Activated T-helper 2 cell treated with anti-CD3 and anti-CD28 coated beads, Interferon-gamma antibody, Interleukin-2, Interleukin-4, amounts not matched to agents 10 μg/mL and 5 μg/mL and 100 μg/mL, durations not matched to agents 14 hours and 24 hours and 36 hours (primary cell): ENCODE measurements at places on chromosomes 5 and 9.

GRCh38 chr5:69213513-69214215 is 21.0 kb upstream of the CDK7 start:
- no peak overlapping the region for H3K4me3 ChIP-seq
- H3K4me1 ChIP-seq = peaks cover 10% of the 10 kb centered on the region
- DNase-seq = no peak
- H3K36me3 ChIP-seq = peaks cover 8% of the 10 kb centered on the region

GRCh38 chr9:80890124-80890523 is 799.2 kb downstream of the TLE1 start:
- H3K4me3 ChIP-seq = no peak overlapping the region
- H3K27ac ChIP-seq = no peak overlapping the region
- no peaks in the 10 kb centered on the region for H3K27me3 ChIP-seq
- H3K4me1 ChIP-seq = no peaks in the 10 kb centered on the region
- no peaks in the 10 kb centered on the region for H3K36me3 ChIP-seq

DNA sequence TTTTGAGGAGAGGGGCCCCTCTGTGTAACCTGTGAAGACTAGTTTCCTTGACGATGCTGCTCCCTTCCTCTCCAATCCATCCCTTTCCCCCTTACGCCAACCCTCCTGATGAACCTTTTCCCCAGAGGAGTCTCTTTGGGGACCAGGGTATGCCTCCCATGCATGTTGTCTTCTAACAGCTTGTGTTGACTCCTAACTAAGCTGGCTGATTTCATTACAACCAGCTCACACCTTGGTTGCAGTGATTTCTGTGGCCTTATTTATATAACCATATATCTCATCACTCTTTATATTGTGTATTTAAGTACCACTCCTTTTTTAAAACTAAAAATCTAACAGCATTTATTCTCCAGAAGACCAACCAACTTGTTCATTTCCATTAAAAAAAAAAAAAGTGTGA is 42.5 kb downstream of the SFXN1 start:
- H3K27me3 ChIP-seq = no peaks in the 10 kb centered on the region
- DNase-seq = no peak
- H3K4me1 ChIP-seq = peaks cover 76% of the 10 kb centered on the region
- peak overlapping the region; percentile 98 for H3K27ac ChIP-seq

- DNase-seq = no peak
- H3K4me3 ChIP-seq = no peak overlapping the region
- H3K27ac ChIP-seq = no peak overlapping the region
- no peaks in the 10 kb centered on the region for H3K4me1 ChIP-seq
- H3K27me3 ChIP-seq = no peaks in the 10 kb centered on the region
- no peaks in the 10 kb centered on the region for H3K36me3 ChIP-seq
These were observed 514.8 kb downstream of the PSAT1 start for GRCh38 chr9:78811622-78812276.

DNA sequence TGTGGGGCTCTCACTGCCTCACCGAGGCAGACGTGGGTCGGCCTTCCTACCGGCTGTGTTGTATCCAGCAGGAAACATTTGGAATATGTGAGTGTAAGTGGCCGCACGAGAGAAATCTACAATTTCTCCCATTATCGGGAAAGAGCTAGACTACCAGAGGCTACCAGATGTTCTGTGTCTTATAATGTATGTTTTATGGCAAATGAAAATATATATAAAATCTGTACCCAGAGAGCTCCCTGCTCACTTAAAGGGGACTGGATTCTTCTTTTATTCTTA is 69.5 kb upstream of the PITX1 start:
- H3K4me3 ChIP-seq = no peak overlapping the region
- H3K27me3 ChIP-seq = peaks cover 8% of the 10 kb centered on the region
- H3K27ac ChIP-seq = no peak overlapping the region
- no peak for DNase-seq

GRCh38 chr5:36070687-36071571 is 4.2 kb upstream of the UGT3A2 start:
- no peak for DNase-seq
- H3K36me3 ChIP-seq = no peaks in the 10 kb centered on the region
- peak overlapping the region; percentile 58 for H3K4me3 ChIP-seq
- H3K4me1 ChIP-seq = peaks cover 6% of the 10 kb centered on the region
